ENCODE measurements at places on chromosomes 4 and X.

DNA sequence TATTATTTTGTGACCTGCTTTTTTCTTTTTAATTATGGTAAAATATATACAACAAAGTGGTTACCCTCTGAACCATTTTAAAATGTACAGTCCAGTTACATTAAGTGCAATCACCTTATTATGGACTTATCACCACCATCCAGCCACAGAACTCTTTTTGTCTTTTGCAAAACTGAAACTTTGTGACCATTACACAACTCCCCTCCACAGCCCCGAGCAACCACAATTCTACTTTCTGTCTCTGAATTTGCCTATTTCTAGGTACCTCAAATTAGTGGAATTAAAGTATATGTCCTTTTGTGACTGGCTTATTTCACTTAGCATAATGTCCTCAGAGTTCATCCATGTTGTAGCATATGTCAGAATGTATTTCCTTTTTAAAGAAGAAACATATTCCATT lies 39.3 kb upstream of the WWC2 start:
- no peak for DNase-seq

DNA sequence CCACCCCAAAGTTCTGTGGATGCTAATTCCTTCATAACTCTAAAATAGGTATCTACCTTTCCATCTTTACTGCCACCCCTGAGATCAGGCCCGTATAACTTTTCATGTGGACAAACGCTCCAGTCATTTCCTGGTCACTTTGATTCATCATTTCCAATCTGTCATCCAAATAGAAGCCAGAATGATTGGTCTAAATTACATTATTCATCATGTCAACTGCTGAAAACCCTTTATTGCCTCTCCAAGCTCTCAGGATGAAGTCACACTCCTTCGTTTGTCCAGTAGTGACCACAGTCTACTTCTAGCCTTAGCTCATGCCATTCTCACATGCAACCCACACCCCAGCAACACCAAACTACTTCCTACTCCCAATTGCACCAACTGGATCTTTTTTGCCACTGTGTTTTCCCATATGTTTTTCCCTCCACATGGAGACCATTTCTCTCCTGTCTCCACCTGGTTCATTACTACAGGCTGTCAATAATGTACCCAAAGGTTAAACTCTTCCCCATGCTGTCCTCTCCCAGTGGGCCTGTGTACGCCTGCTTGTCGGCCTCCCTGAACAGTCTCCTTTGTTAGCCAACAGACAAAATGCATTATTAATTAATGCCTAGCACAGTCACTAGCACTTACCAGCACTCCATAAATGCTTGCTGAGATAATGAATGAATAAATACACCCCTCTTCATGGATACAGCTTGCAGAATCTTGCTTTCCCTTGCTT lies 382.6 kb upstream of the NOCT start:
- no peak for DNase-seq

GRCh38 chr4:24668956-24669355 lies 84.6 kb upstream of the DHX15 start:
- no peak for DNase-seq

- no peak for DNase-seq
Measured at GRCh38 chr4:117331817-117332216, 246.4 kb upstream of the TRAM1L1 start.

- DNase-seq, result no peak
Measured at GRCh38 chr4:72779241-72779640, 210.2 kb upstream of the ADAMTS3 start.

- no peak for DNase-seq
Measured at GRCh38 chr4:2218436-2218835, 23.5 kb downstream of the HAUS3 start.

- DNase-seq, result peak; percentile 93
Measured at GRCh38 chr4:6783111-6783981, 819 bp downstream of the KIAA0232 start.

- no peak for DNase-seq
Measured at GRCh38 chrX:45524296-45524695, 323.6 kb upstream of the DIPK2B start.

DNA sequence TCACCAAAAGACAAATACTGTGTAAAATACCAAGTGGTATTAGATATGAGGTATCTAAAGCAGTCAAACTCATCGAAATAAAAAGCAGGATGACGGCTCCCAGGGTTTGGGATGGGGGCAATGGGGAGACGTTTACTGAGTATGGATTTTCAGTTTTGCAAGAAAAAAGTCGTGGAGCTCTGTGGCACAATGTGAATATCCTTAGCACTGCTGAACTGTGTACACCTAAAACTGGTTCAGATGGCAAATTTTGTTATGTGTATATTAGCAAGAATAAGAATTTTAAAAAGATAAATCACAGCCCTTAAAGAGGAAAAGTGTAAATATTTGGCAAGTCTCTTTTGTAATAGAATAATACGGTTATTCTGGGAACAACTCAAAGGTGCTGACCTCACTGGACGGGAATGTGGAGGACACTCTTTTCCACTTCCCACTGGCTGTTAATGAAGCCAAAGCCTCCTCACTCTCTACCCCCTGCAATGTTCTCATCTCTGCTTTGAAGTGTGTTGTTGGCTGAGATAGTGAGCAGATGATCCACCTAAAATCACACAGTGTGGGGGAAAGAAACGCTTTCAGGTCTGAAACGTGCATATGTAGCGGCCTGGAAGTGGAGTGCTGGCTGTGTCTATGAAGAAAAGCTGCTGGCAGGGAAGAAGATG lies 49.2 kb downstream of the SEL1L3 start:
- DNase-seq, result no peak

- peak; percentile 17 for DNase-seq
Measured at GRCh38 chr4:166165829-166166420, 292.9 kb downstream of the TLL1 start.

DNA sequence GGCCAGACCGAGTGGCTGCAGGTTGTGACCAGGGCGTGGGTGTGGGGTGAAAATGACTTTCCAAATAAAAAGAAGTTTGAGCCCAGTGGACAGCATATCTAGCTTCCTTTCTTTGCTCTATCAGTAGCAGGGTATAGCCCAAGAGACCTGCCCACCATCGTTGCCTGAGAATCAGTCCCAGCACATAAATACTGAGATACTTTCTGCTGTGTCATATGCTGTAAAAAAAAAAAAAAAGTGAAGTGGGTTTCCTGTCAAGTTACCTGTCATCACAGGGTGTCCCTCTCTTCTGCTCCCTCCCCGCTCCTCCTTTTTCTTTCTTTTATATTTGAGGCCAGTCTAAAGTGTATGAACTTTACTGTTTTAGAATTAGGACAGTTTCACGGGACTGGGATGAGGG lies 330.3 kb upstream of the BOD1L1 start:
- no peak for DNase-seq

DNA sequence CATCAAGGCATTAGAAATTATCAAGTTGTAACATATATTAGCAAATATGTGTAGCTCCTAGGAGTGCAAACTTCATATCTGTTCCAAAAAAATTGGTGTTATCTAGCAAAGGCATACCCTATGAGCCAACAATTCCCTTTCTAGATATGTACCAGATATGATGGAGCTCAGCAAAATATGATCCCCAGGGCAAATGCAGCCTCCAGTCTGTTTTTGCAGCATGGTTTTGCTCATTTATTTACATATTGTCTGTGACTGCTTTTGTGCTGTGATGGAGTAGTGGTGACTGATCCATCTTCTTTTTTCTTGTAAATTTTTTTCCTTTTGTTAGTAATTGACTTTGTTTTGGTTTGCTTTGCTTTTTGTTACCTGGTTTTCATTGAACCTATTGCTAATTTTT lies 41.0 kb downstream of the CEP135 start:
- no peak for DNase-seq

- peak; percentile 61 for DNase-seq
Measured at GRCh38 chrX:275967-276580, 5.1 kb upstream of the PLCXD1 start.

DNA sequence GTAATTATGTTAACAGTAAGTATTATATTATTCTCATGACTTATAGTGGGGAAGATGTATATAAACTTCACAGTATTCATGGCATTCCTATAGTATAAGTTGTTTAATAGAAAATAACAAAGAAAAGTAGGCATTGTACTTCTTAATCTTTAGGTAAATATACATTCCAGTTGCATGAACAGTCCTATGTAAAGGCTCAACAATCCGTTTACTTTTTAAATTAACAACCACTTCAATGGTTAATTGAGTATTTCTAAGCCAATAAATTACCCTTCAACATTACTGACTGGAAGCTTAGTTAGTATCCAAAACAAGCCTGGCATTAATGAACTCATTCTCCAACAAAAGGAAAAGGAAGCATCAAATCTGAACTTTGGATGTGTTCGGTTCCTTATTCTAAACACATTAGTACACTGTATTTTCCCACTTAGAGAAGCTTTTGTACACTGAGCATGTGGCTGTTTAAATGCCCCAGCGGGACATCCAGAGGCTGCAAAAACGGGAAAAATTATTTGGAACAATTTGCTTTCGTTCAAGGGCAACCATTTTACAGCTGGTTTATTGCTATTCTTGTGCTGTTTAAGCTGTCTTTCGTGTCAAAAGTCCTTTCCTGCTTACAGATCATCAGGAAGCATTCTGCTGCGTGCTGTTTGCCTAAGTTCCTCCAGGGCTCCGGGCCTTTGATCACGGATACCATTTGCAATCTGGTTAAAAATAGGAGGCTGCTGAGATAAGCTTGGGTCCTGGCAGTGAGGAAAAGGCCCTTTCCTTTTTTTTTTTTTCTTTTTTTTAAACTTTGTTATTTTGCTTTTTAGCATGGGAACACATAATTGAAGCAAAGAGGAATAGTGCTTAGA lies 460.3 kb downstream of the SPRY1 start:
- DNase-seq, result no peak

All from activated T-cell treated with anti-CD3 and anti-CD28 coated beads, Interleukin-2, amount 50 U/mL, for 72 hours (primary cell).